Left colon (tissue), 2 donors: ENCODE measurements at places on chromosomes 12 and 14.

DNA sequence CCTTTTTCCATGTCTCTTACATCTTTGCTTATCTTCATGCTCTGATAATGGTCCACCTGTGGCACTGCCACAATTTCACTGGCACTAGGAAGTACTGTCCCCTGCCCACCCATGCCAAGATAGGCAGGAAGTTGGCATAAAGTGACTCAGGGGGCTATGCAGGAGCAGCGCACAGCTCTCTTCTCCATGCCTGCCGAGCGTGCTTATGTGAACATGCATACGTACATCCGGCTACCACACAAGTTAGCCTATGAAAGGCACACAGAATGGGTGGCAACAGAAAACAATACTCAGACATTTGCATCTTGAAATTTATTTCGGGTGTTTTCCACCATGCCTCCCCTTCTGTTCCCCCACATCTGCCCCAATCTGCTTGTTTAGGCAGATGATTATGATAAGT is 174.4 kb upstream of the GZMB start:
- DNase-seq, result no peak

DNA sequence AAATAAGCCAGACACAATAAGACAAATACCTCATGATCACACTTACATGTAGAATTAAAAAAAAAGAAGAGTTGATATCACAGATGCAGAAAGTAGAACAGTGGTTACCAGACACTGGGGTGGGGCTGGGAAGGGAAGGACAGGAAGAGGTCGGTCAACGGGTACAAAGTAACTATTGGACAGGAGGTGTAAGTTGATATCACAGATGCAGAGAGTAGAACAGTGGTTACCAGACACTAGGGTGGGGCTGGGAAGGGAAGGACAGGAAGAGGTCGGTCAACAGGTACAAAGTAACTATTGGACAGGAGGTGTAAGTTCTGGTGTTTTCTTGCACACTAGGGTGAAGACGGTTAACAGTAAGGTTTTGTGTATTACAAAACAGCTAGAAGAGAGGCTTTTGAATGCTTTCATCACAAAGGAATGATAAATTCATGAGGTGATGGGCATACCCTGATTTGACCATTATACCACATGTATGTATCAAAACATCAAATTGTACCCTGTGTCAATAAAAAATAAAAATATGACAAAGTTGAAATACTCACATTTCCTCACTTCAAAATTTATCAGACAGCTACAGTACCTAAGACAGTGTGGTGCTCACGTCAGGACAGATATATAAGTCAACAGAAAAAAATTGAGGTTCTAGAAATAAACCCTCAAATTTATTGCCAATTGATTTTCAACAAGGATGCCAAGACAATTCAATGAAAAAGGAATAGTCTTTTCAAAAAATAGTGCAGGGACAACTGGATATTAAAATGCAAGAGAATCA is 32.8 kb downstream of the GALC start:
- DNase-seq, result no peak

GRCh38 chr14:90060312-90060964 is 1.4 kb upstream of the KCNK13 start:
- peak; percentile 54 for DNase-seq

GRCh38 chr12:124747426-124748161 is 116.1 kb downstream of the SCARB1 start:
- DNase-seq, result peak; percentile 33

DNA sequence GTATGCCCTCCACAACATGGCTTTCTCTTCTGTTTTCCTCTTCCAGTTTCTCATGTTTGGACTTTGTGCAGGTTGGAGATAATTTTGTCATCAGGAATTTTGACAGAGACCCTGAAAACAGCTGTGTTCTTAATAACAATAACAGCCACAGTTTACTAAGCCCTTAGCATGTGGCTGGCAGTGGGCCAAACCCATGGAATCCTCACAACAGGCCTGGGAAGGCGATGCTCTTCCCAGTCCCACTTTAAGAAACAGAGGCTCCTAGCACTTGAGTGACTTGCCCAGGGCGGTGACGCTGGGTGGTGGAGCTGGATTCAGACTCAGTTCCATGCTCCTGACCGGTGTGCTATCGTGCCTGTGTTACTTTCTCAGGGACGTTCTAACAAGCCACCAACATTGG is 20.1 kb upstream of the PLEKHG3 start:
- DNase-seq, result peak; percentile 49

- no peak for DNase-seq
These were observed 89.5 kb downstream of the ALX1 start for GRCh38 chr12:85369365-85370154.

- no peak for DNase-seq
These were observed 4.4 kb upstream of the NPAS3 start for GRCh38 chr14:32934073-32934880.

DNA sequence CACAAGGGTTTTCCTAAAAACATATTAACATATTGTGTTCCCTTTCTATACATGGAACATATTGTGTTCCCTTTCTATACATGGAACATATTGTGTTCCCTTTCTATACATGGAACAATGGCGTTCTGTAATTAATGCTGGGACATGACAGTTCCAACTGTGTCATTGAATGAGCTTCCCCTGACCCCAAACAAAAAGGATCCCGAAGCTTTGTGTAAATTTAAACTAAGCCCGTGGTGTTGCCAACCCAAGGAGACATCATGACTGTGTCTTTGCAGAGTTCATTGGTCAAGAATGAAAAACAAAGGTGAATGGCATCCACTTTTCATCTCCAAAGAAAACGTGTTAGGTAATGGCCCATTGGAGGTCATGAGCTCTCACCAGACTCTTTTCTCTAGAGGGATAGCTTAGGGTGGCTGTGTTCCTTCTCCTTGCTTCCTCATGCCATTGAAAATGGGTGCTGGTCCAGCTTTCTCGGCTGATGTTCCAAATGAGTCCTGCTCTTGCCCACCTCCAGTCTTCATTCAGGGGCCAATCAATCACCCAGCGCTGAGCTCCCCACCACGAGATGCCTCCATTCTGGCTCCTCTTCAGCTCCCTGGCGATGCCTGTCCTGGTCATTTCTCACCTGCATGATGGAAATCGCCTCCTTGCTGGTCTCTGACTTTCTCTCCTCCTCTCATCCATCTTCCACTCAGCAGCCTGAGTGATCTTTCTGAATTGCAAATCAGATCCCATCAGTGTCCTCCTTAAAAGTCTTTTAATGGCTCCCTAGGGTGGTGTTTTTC is 156.1 kb downstream of the VRK1 start:
- no peak for DNase-seq

DNA sequence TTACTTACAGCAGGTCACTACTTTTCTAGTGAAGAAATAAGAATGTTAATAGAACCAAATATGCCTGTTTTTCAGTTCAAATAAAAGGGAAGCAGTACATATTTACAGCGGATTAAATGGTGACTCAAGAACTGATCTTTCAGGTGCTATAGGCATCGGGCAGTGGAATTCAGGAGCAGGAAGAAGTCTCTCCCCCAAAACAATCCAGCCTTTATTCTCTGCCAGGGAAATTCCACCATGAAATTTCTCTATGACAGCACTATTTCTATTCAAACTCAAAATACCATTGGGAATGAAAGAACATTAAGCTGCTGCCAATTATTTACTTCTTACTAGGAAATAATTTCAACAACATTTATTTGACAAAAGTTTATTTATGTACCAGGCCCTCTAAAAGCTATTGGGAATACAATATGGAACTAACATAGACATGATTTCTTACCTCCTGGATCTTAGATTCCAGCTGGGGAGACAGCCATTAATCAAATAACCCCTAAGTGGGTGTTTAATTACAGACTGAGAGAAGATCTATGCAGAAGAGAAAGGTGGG is 60.3 kb upstream of the KRR1 start:
- no peak for DNase-seq

DNA sequence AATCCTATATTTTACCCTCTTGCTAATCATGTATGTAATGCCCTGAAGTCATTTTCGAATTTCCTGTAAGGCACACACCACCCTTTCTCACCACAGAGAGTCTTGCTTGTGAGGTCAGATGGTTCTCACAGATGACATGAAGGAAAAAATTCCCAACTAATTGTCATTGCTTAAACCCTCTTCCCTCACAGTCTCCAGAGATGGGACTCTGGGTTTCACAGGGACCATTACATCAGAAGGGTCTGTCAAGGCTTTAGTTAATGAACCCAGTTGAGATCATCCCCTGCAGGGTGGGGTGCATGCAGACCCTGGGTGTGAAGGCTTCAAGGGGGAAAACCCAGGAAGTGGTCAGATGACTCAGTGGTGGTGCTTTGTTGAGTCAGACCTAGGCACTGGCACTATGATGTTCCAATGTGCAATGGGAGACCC is 229.6 kb downstream of the BCAT1 start:
- no peak for DNase-seq

DNA sequence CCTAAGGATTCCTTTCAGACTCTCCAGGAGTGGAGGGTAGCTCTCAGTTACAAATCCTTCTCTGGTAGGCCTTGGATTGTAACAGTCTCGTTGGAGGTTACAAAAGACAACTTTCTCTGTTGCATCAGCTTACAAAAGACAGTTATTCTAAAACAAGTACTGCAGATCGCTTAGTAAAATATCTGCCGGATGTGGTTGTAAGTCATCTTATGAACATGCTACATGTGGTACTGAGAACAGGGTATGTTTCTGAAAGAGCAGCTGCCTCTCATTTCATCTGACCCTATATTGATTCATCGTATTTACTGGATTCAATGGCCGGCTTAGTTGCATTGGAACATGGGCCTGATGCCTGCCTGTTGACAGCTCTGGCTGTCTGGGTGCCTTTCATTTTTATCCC is 157.4 kb downstream of the PTCSC3 start:
- no peak for DNase-seq

- DNase-seq, result no peak
These were observed 96.3 kb downstream of the C12orf75 start for GRCh38 chr12:105426766-105427165.

- DNase-seq, result no peak
These were observed 4.2 kb upstream of the TNS2 start for GRCh38 chr12:53045696-53046045.

- no peak for DNase-seq
These were observed 48.5 kb downstream of the TBK1 start for GRCh38 chr12:64500394-64500793.

DNA sequence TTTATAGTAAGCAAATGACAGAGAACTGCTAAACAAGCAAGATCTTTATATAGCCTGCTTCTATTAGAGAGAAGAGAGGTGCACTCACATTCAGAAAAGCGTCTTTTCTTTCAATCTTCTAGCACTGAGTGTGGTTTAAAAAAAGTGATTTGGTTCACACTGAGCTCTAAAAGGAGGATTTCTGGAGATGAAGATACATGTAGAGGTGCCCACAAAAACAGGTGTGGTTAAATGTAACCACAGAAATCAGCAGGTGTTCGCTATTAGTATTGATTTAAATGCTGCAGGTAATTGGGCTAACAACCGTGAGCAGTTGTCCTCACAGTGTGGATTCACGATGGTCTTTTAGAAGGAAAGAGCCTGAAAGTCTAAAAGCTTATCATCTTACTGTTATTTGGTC is 10.7 kb downstream of the PKP2 start:
- DNase-seq, result no peak

DNA sequence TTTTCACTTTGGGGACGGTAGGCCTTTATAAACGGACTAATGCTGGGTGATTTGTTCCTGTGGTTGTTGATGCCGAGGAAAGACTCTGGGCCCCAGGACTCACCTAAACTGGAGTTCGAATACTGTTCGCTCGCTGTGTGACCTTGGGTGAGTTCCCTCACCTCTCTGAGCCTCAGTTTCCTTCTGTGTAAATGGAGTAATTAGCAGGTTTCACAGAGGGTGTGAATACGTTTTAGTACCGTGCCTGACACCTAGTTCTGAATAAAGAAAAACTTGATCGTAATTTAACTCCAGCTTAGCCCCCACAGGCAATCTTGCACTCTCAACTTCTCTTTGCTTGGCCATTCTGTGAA is 505 bp downstream of the UBE3B start:
- DNase-seq, result no peak

DNA sequence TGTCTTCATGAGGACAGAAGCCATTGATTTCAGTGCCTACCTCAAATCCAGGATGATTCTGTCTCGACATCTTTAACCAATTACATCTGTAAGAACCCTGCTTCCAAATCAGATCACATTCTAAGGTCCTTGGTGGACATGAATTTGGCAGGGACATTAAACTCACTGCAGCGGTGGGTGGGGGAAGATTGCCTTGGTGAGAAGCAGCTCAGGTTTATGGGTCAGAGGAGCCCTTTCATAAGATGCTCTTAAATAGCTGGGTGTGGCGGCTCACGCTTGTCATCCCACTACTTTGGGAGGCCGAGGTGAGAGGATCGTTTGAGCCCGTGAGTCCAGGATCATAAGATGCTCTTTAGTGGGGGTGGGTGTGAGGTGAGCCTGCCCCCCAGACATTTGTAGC is 42.9 kb downstream of the ELK3 start:
- DNase-seq, result no peak

- peak; percentile 15 for DNase-seq
These were observed 3.3 kb downstream of the FLRT2 start for GRCh38 chr14:85533023-85533860.

GRCh38 chr12:65069336-65069735 is 51.8 kb downstream of the WIF1 start:
- no peak for DNase-seq

DNA sequence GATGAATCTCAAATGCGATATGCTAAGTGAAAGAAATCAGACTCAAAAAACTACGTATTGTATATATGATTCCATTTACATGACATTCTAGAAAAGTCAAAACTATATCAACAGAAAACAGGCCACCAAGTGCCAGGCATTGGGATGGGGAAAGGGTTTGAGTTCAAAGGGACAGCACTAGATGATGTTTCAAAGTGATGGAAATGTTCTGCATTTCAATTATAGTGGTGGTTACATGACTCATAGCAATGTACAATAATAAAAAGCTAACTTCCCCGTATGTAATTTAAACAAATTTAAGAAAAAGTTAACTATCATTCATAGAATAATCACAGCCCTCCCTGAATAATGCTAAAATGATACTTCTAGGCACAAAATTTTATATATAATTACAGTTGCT is 13.5 kb downstream of the HECTD1 start:
- no peak for DNase-seq

- DNase-seq, result no peak
These were observed 6.9 kb upstream of the IFI27 start for GRCh38 chr14:94103554-94104150.

DNA sequence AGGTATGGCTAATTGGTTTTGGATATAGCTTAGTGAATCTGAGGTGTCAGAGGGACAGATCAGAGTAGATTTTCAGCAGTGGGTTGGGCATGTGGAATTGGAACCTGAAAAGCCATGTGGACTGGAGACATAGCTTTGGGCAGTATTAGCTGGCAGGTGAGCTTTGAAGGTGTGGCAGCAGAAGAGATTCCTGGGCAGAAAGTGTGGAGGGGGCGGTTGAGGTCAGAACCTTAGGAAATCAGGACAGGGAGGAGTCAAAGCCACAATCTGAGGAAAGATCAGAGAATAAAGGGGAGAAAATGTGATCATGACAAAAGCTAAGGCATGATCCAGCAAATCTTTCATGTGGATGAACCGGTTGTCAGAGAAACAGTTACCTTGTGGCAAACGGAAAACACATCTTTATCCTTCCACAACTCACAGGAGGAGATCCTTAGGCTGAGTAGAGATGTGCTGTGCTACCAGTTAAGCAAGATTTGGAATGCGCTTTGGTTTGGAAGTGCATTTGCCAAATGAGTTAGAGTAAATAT is 56.4 kb downstream of the PTGER2 start:
- no peak for DNase-seq

GRCh38 chr12:131121705-131122405 is 168.1 kb downstream of the ADGRD1 start:
- peak; percentile 22 for DNase-seq

GRCh38 chr14:21917699-21918436 is 244.2 kb upstream of the OR4E1 start:
- DNase-seq, result no peak
